CD4-positive, alpha-beta T cell treated with Interleukin-4 for 4 hours (primary cell): ENCODE measurements at places on chromosomes 3 and 15.

- no peak for DNase-seq
Observed at GRCh38 chr3:190968616-190969015, 106.1 kb upstream of the GMNC start.

DNA sequence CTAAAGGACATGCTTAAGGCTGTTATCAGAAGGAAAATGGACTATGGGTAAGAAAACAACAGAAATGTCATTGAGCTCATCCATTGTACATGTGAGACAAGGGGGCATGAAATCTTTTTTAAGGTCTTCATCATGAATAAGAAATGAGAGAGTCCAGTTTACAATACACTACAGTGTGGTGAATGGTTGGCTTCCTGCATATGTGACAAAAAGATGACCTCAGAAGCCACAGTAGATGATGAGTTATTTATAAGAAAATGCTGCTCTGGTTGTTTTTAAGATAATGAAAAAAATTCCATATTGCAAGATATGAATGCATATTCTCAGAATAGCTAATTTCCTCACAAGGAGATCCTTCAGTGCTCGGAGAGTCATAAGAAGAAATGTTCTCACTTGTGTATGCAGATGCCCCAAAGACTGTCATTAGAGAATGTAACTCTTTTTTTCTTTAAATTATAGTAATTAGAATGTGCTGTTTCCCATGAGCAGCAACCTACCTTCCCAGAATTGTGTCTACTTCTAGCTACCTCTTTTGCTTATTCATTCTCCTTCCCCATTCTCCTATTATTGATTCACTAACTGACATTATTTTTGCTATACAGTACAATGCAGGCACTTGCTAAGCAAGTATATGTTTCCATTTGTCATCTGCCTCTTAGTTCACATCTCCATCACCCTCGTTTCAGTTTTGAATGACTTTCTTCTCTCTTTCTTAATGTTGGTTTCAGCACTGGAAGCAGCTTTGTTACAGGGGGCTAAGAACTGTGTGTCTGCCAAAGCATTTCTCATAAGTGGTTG lies 152.0 kb upstream of the PEX5L start:
- no peak for DNase-seq

DNA sequence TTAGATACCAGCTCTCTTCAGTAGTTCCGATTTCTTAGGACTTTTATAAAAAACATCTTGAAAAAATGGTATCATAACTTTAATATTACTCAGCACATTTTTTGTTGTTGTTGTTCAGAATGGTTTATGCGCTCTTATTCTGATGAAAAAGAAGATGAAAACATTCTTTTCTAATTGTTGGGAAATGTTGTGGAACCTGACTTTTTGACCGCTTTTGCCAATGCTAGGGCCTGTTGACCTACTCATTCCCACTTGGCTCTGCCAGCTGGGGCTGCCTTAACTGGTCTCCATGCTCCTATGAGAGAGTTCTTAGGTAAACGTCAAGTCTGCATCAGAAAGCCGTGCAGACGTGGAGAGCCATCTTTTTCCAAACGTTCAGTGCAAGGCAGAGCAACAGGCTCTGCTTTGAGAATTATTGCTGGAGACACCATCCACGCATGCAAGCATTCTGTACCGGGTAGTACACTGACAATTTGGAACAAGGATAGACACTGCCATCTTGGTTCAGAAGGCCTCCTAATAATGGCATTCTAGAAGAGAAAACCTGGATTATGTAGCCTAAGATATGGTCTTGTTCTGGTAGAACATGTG lies 176.8 kb downstream of the GHSR start:
- no peak for DNase-seq

GRCh38 chr3:194271460-194272035 lies 79.6 kb downstream of the CPN2 start:
- DNase-seq: no peak

GRCh38 chr15:28123408-28124023 lies 24.4 kb upstream of the OCA2 start:
- DNase-seq: peak; percentile 37

DNA sequence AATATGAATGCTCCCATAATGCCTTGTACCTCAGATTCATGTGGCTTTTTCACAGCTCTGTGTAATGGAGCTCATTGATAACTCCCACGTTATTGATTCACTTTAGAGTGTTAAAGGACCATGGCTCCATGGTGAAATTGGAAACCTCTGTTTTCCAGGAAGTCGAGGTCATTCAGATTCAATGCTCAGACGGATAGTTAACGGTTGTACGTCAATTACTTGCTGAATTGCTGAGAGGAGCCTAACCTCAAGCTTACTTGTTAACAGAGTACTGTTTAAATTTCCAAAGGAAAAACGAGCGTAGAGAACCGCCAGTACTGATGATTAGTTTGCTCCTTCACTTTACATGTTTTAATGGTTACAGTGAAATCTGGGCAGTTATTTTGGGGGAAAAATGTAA lies 11.1 kb downstream of the ABHD17C start:
- DNase-seq: no peak

GRCh38 chr15:63945838-63946298 lies 100.4 kb downstream of the DAPK2 start:
- DNase-seq: no peak

DNA sequence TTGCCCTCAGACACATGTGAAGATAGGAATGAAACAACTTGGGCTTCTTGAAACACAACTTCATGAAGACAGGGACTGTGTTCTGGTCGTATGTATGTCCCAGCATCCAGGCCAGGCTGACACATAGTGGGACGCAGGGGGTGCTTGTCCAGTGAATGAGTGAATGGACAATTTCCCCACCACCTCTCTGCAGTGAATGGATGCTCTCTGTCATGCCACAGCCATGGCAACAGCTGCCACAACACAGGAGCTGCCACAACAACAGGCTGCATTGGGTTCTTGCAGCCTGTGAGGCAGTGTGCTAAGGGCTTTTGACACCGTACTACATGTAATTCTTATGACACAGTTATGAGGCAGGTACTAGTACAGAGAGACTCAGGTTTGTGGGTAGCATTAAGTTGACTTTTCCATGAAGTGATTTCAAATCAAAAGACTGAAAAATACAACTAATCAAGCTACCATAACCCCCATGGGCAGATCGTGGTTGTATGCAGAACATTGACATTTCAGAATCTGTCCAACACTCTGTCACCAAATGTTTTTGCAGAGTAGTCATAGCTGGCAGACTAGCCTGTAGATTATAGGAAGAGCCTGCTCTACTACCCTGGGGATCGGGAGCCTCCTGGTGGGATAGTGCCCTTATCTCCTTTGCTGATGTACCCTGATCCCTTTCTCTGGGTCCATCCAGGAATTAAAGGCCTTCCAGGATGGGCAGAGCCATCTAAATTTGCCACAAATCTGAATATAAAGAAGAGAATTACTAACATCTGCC lies 40.8 kb downstream of the CLSTN2 start:
- DNase-seq: no peak

DNA sequence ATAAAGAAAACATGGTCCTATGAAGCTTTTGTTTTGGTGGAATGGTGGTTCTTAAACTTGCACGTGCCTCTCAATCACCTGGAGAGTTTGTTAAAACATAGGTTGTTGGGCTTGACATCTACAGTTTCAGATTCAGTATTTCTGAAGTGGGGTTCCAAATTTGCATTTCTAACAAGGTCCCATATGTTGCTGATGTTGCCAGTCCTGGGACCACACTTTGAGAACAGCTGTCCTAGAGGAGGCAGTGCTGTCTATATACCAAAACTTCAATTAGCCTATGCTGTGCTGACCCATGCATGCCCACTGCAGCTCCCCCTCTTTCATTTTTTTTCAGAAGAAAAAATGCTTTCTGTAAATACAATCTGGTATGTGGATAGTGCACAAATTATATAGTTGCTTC lies 31.3 kb downstream of the ALCAM start:
- DNase-seq: no peak

DNA sequence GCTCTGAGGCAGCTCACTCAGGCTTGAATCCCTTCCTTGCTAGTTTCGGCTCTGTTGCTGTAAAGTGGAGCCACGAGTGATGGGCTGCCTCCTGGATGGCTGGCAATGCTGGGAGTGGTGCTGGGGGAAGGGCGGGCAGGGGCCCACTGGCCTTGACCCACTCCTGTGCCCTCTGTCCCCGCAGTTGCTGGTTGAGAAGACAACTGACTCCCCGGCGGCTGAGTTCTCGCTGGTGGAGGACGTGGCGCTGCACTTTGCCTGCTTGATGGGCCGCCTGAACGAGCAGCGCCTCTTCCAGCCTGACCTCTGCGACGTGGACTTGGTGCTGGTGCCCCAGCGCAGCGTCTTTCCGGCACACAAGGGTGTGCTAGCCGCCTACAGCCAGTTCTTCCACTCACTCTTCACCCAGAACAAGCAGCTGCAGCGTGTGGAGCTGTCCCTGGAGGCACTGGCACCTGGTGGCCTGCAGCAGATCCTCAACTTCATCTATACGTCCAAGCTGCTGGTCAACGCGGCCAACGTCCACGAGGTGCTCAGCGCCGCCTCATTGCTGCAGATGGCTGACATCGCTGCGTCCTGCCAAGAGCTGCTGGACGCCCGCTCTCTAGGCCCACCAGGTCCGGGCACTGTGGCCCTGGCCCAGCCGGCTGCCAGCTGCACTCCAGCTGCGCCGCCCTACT lies 4.7 kb downstream of the ZBTB47 start:
- DNase-seq: no peak

DNA sequence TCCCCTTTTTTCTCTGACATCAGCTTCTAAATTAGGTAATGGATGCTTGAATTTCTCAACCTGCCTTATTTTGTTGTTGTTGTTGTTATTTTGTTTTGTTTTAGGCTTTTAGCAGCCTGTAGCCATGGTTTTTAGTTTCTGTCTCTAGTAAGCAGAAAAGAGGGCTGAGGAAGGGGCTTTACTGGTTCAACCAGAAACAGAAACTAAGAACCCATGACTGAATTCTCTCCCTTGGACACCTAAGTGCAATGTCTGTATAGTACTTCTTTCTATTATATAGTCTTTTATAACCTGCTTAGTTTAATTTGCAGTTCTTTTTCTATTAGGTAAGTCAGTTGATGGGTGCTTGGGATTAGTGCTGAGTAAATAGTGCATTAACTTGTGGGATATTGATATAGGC lies 129.0 kb downstream of the BBX start:
- no peak for DNase-seq

GRCh38 chr15:64985366-64986033 lies 4.2 kb downstream of the SPG21 start:
- no peak for DNase-seq

- no peak for DNase-seq
Observed at GRCh38 chr15:34147371-34148140, 45.7 kb downstream of the PGBD4 start.

- no peak for DNase-seq
Observed at GRCh38 chr3:134353171-134353825, 20.9 kb downstream of the AMOTL2 start.

DNA sequence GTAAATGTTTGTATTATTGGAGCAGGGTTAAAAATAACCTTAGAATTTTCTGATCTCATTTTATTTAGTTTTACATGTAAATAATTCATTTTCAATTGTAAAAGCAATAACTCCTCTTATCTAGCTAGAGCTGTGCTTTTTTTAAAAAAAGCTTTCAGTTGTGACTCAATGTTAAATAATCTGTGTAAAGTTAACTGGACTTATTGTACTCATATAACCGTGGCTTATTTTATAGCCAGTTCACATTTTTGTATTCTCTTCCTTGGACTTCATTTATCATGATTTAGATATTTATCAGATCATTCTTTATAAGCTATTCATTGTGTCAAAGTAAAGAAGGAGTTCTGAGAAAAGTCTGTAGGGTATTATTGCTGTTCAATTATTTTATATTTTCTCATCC lies 435.6 kb downstream of the CADM2 start:
- no peak for DNase-seq

DNA sequence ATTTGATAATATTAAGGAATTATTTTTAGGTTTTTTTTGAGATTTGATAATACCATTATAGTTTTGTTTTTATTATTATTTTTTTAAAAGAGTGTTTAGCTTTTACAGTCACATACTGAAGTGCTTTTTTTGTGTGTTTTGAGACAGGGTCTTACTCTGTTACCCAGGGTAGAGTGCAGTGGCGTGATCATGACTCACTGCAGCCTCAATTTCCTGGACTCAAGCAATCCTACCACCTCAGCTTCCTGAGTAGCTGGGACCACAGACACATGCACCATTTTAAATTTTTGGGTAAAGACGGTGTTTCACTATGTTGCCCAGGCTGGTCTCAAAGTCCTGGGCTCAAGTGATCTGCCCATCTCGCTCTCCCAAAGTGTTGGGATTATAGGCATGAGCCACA lies 73.0 kb downstream of the SUMF1 start:
- peak; percentile 42 for DNase-seq
